Astrocyte (in vitro differentiated cells and primary cell): ENCODE measurements at places on chromosomes 5 and 9. TPM values are rescaled to one million over a fixed set of nuclear protein-coding genes. Genes with fewer than 3 reads are reported as not detected.
A peak's percentile ranks its signal among the peaks of the same experiment; 100 is the strongest.

The SHOC1 gene
- not detected in 2 replicates for total RNA-seq

DNA sequence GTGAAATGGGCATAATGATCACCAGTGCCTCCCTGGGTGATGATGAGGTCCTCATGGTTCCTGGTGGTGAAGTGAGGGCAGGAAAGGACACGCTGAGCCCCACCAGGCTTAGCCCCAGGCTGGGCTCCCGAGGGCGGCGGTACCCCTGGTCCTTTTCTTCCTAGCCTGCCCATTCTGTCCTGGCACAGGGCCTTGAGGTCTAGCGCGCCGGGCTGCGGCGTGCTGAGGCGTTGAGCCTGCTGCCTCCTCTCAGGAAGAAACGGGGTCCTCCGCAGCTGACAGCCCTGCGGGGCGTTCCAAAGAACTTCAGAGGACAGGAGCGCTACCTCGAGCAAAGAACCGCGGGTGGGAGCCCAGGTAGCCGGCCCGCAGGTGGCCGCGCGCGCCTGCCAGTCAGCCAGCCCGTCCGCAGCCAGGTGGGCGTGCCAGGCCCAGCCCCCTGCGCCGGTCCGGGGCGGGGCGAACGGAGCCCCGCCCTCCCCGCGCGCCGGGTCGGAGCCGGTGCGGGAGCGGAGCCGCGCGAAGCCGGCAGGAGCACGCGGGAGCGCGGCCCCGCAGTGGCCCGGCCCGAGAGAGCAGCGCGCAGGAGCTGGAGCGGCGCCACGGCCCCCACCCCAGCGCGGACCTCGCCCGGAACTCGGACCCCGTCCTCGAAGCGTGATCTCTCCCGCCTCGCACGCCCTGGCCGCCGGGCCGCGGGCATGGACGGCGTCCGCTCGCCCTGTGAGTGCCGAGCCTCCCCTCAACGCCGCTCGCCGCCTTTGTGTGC lies at the start of gene WNK2:
TSS of gene WNK2 (plus strand) at position 477 of the 769 bp plus-strand sequence. CDS start 791 bp downstream, outside the sequence.
- no peak for DNase-seq
- peaks cover 36% of the 10 kb centered on the region for H3K27me3 ChIP-seq

- no peak overlapping the region for H3K27ac ChIP-seq
- no peaks in the 10 kb centered on the region for H3K4me1 ChIP-seq
- H3K36me3 ChIP-seq, result no peaks in the 10 kb centered on the region
- no peak for DNase-seq
- no peaks in the 10 kb centered on the region for H3K27me3 ChIP-seq
- H3K4me3 ChIP-seq, result no peak overlapping the region
Measured at GRCh38 chr5:96637196-96637595, 25.0 kb upstream of the CAST start.

- no peak overlapping the region for H3K27ac ChIP-seq
- H3K36me3 ChIP-seq, result no peaks in the 10 kb centered on the region
- peak; percentile 28 for DNase-seq
- H3K27me3 ChIP-seq, result no peaks in the 10 kb centered on the region
Measured at GRCh38 chr5:61132559-61132958, 29.7 kb downstream of the SMIM15 start.

DNA sequence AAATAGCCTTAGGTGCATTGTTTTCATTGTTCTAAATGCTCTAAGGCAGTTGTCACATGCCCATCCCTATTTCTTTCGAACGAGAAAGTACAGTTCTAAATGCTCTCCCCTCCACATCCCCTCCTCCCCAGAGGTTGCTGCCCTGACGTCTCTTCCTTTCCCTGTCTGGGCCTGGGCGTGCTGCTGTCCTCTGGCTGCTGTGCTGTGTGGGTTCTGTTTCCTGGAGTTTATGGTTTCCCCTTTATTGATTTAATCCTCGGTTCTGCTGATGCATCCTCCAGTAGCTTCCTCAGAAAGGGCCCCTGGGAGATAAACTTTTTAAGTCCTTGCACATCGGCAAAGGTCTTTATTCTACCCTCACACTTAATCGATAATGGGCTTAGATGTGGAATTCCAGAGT lies 48.8 kb downstream of the MVB12B start:
- no peaks in the 10 kb centered on the region for H3K27me3 ChIP-seq
- H3K27ac ChIP-seq, result peak overlapping the region; percentile 22
- H3K4me1 ChIP-seq, result peaks cover 48% of the 10 kb centered on the region
- DNase-seq, result peak; percentile 29

DNA sequence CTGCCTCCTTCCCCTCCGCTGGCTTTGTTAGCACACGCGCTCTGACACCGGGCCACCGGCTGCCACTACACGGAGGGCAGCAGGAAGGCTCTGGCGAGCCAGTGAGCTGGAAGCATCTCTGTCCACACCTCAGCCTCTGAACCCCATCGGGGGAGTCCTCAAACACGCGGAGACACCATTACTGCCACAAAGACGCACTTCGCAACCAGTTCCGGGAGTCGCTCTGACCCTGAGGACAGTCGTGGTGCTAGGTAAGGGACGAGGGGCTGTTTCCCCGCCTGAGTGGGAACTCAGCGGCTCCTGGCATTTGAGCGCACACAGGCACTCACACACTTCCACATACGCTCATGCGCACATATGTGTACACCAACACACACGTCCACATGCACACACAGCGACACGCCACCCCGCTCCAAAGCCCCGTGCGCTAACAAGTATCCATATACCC lies 160.0 kb downstream of the C9orf152 start:
- DNase-seq, result no peak
- H3K27me3 ChIP-seq, result no peaks in the 10 kb centered on the region
- peak overlapping the region; percentile 47 for H3K27ac ChIP-seq
- H3K4me3 ChIP-seq, result peak overlapping the region; percentile 69
- H3K4me1 ChIP-seq, result peaks cover 22% of the 10 kb centered on the region

GRCh38 chr9:69946800-69947437 lies 96.7 kb upstream of the MAMDC2 start:
- H3K4me1 ChIP-seq, result peaks cover 34% of the 10 kb centered on the region
- DNase-seq, result peak; percentile 88
- no peaks in the 10 kb centered on the region for H3K36me3 ChIP-seq
- peak overlapping the region; percentile 66 for H3K27ac ChIP-seq
- H3K4me3 ChIP-seq, result no peak overlapping the region
- H3K27me3 ChIP-seq, result no peaks in the 10 kb centered on the region

The GRM6 gene
- total RNA-seq, result not detected in 2 replicates

The NRARP gene
- total RNA-seq, result 6.9 and 7.3 TPM in 2 replicates

GRCh38 chr5:45793638-45794532 lies 97.7 kb upstream of the HCN1 start:
- H3K36me3 ChIP-seq, result no peaks in the 10 kb centered on the region
- no peaks in the 10 kb centered on the region for H3K4me1 ChIP-seq
- H3K27me3 ChIP-seq, result no peaks in the 10 kb centered on the region
- H3K4me3 ChIP-seq, result no peak overlapping the region
- no peak for DNase-seq

The WNK2 gene
- total RNA-seq, result 0.89 and 1.9 TPM in 2 replicates

- H3K36me3 ChIP-seq, result no peaks in the 10 kb centered on the region
- DNase-seq, result peak; percentile 41
- H3K27ac ChIP-seq, result no peak overlapping the region
- H3K27me3 ChIP-seq, result no peaks in the 10 kb centered on the region
Measured at GRCh38 chr5:72501488-72501887, 5.7 kb downstream of the ZNF366 start.

GRCh38 chr9:15622318-15622971 lies 69.6 kb downstream of the CCDC171 start:
- no peaks in the 10 kb centered on the region for H3K4me1 ChIP-seq
- peak; percentile 12 for DNase-seq
- H3K4me3 ChIP-seq, result no peak overlapping the region
- no peaks in the 10 kb centered on the region for H3K36me3 ChIP-seq
- no peak overlapping the region for H3K27ac ChIP-seq

DNA sequence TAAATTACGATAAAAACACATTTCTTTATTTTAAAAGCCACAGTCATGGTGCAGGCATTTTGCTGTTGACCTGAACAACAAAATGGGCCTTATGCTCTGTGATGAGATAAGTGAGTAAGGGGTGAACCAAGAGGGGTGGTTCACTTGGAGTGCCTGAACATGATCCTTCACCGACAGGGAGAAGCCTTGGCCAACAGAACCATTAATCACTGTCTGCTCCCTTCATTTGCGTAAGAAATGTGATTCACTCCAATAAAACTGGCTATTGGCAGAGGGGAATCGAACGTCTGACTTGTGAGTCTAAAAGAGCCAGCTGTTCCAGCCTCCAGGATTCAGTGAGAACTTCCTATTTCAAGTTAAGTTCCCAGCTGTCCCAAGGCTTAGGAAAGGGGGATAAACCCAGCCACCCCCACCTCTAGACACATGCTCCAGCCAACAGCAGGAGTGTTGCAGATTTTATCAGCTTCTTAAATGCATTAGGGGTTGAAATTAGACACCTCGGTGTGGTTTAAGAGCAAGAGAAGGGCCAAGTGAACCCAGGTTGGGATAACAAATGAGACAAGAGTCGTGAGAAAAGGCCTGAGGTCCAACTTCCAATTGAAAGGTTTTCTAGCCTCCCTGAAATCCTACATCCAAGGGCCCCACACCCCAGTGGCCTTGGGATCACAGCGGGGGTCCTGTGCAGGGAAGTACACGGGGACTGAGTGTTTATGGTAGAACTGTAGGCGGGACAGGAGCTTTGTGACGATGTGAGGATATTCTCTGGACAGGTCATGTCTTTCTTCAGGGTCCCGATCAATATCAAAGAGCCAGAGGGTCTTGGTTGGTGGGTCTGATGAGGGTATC lies 131.4 kb upstream of the LHFPL2 start:
- peak overlapping the region; percentile 49 for H3K27ac ChIP-seq
- DNase-seq, result peak; percentile 97

- no peaks in the 10 kb centered on the region for H3K4me1 ChIP-seq
- H3K27ac ChIP-seq, result no peak overlapping the region
- no peak for DNase-seq
- no peak overlapping the region for H3K4me3 ChIP-seq
- H3K36me3 ChIP-seq, result peaks cover 5% of the 10 kb centered on the region
- no peaks in the 10 kb centered on the region for H3K27me3 ChIP-seq
Measured at GRCh38 chr9:77403239-77403638, 225.9 kb downstream of the VPS13A start.

The C8G gene
- 0.77 and 1.6 TPM in 2 replicates for total RNA-seq

The TERT gene
- total RNA-seq, result 0.10 and 0.50 TPM in 2 replicates

DNA sequence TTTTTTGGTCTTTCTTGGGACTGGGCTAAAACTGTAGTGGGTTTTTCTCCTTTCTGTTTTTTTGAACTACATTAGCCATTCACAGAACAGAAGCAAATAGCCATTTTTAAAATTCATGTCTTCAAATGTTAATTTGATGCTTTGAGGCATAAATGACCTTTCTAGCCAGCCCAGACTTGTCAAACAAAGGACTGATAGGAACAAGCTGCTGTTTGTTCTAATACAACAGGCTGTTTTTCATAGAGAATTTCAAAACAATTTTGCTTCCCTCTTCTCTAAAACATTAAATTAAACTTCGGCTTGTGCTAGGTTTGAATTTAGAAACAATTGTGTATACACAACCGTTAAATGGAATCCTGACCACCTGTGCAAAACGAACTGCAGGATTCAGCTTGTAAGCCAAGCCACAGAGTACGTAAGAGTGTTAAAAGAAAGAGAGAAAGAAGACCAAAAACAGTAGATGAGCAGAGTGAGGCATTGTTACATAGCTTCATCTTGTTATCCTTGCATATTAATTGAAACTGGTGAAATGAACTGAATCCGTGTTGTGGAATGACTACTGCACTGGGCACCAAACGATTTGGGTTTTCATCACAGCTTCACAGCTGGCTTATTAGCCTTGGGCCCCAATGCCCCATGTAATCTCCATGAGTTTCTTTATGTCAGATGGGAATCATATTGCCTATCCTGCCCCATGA lies 100.0 kb downstream of the ZSWIM6 start:
- H3K4me1 ChIP-seq, result no peaks in the 10 kb centered on the region
- no peaks in the 10 kb centered on the region for H3K36me3 ChIP-seq

DNA sequence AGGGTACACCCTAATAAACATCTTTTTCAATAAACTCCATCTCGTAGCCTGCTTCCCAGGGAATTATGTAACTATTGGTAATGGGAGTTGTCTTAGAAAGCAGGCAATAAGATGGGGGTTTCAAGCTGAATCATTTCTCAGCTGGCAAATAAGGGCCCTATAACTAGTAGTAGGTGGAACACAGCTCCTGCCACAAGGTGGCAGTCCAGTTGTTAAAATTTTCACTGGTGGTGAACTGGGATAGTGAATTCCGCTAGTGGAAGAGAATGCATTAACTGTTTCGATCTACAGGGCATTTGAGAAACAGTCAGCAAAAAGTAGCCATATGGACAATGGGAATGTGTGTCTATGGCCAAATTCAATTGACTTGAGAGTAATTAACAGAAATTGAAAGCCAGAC lies 27.7 kb downstream of the PCDHB15 start:
- DNase-seq, result no peak
- no peaks in the 10 kb centered on the region for H3K36me3 ChIP-seq
- no peaks in the 10 kb centered on the region for H3K27me3 ChIP-seq
- H3K4me1 ChIP-seq, result no peaks in the 10 kb centered on the region
